Activated B cell treated with CpG ODN at 0.5 μM for 24 hours (primary cell): ENCODE measurements at places on chromosomes 11 and 22.

- DNase-seq, result no peak
These were observed 28.2 kb downstream of the LRRC10B start for GRCh38 chr11:61536676-61537270.

GRCh38 chr22:24583221-24584165, 9.4 kb downstream of the LRRC75B start:
- DNase-seq, result no peak

GRCh38 chr11:124440608-124441007, 4.9 kb downstream of the OR8B8 start:
- no peak for DNase-seq

DNA sequence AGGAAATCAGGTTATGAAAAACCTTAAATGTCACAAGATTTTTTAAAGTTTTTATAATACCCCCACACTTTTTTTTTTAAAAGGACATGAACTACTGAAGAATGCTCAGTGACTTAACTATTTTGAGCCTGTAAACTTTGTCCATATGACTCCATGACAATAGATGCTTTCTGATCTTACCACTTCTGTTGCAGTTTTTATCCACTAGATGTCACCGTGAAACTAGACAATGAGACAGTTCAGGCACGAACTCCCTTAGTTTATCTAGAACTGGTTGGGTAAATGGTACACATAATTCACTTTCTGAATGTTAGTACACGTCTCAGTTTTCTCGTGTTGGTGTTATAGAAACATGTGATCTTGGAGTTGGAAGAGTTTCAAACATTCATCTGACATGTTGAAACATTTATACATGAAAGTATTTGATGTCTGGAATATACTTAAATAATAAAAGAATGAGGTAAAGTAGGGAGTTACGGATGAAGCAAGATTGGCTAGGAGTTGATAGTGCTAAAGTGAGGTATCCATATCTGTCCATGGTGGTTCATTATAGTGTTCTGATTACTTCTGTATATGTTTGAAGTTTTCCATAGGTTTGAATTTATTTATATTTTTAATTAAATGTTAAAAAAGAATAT, 8.1 kb downstream of the CCDC15 start:
- no peak for DNase-seq

DNA sequence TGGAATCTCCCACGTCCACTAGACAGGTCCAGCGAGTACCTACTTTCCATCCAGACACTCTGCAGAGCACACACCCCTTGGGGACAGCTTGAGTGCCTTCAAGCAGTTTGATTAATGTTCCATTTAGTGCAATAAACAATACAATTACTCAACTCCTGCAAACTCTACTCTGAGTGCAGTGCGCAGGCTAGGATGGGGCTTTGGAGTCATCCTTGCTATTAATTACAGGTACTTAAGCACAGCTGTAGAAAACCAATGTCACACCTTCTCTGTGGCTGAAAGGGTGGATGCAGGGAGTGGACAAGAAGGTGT, 82.6 kb downstream of the MN1 start:
- no peak for DNase-seq

DNA sequence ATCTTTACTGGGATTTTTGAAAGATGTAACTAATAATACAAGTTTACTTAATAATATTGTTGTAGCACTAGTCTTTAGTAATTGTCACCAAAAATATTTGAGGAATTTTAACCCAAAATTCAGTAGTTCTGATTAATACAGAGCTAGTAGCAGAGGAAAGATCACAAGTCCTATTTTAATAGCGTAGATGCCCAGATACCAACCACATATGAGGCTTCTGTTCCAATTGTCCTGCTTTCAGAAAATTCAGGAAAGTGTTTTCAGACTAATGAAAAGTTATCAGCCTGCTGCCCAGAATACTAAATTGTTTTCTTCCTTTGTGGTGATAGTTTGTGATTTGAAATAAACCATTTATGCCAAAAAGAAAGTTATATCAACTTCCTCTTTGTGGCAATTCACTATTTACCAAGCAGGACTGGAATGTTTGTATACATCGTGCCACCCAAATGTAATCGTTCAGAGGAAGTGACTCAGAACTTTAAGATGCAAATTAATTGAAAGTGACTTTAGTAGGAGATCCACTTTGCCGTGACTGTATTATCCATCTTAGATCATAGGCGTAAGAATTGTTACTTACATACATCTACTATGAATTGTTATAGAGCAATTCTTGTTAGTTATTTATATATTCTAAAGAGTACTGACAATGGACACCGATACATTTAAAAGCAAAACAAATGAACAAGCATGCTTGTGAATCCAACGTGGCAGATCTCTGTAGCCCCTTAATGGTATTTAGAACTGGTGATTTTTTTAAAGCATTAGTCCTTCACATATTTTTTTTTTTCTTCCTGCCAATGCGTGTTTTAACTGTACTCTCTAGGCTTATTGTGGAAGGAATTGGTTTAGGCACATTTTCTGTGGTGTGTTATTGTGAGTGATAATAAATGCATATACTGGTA, 231.0 kb downstream of the DDX10 start:
- no peak for DNase-seq

DNA sequence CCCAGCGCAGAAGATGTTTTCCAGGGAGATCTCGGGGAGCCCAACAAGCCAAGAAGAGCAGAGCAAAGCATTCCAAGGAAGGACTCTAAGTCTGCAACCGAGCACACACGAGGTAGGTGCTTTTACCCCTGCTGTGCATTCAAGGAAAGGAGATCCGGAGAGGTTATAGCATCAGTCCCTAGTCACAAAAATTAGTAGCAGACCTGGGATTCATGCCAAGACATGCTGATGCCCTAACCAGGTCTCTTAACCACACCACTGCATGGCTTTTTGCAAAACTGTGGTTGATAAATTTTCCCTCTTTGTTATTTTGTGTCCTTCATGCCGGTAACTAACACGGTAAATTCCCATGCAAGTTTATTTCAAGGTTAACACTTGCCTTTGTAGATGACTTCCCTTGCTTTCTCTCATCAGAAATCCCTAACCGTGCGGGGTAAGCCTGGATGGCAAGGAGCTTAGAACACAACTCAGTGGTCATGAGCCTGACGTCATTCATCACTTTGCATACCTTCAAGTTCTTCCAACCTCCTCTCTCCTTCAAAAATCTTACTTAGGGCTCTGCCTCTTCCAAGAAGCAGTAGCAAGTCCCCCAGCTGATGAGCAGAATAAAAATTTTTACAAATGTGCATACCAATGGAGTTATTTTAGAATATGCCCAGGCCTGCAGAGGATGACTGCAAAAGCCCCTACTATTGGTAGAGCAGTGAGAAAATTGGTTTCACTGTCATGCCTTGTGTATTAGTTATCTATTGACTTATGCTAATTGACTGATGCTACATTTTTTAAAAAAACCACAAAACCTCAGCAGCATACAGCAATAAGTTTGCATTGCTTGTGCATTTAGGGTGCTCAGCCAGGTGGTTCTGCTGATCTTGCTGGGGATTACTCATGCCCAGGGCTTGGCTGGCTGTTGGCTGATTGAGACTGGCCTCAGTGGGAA, 465.1 kb downstream of the MN1 start:
- no peak for DNase-seq

DNA sequence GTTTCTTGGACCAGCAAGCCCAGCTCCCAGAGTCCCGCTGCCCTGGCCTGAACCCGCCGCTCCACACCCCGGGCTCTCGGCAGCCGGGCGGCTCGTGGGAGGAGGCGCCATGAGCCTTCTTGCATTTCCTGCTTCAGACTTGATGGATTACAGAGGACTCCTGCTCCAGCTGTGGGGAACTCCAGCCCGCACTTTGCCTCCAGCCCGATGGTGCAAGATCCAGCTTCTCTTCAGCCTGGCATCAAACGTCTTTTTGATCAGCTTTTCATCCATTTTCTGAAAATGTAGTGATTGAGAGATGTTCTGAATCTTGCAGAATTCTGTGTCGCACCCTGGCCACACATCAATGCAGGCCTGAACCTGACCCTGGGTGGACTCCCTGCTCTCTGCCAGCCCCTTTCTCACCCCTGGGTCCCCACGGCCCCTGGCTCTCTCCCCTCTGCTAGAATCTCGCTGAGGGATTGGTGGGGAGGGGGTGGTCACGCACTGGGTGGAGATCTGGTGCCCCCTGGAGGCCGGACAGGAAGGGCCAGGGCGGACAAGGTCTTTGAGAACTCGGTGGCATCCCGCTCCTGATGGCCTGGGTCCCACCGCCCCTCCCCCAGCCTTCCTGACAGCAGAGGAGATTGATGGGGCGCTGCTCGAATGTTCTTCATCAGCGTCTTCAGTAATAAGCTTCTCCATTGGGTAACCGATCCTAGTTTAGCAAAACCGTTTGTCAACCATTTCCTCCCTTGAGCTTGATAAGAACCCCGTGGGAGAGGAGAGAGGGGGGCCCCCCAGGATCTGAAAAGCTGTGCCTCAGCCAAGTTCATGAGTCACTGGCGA, 12.1 kb upstream of the NFAM1 start:
- DNase-seq, result peak; percentile 58

- DNase-seq, result no peak
These were observed 3.0 kb downstream of the KCNJ11 start for GRCh38 chr11:17385492-17385891.

DNA sequence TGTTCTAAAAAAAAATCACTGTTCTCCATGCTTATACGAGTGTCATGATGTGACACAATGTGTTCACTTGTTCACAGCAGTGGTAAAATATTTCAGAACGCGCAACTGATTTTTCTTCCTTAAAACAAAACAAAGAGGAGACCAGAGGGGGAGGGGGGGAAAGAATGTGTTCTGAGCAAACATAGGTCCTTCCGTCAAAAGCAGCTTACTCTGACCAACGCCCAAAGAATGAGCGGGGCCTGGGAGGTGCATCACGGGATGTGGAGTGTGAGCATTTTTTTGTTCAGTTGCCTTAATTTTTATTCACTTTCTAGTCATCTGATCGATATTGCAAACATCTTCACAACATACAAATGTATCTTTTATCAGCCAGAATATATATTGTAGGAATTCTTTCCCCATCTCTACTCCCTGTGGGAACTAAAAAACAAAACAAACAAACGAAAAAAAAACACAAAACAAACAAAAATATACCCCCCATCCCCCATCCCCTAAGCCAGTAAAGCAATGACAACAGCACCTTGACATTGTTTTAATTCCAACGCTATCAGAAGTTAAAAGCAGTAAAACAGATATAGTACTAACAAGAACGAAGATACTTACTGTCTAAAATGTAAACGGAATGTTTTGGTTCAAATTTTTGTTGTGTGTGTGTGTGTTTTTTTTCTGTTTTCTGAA, 43.3 kb downstream of the BDNF start:
- no peak for DNase-seq

GRCh38 chr11:17400048-17400775, 11.8 kb upstream of the KCNJ11 start:
- no peak for DNase-seq

DNA sequence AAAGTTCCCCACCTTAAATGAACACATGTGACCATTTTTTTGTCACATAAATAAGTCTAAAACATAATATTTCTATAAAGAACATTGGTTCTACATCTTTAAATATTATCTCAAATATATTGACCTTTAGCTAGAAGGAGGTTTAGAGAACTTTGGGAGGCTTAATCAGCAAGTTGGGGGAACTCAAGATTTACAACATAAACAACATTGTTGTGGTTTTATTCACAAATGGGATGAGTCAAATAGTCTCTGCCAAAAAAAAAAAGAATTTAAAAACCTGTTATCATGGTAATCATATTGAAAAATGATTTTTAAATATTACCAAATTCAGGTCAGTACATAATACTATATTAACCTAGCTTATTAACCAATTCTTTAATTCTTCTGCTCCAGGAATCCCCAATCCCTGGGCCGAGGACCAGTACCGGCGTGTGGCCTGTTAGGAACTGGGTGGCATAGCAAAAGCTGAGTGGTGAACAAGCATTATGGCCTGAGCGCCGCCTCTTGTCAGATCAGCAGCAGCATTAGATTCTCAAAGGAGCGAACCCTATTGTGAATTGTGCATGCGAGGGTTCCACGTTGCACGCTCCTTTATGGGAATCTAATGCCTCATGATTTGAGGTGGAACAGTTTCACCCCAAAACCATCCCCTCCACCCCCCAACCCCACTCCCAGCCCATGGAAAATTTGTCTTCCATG, 98.2 kb downstream of the RDX start:
- DNase-seq, result no peak

GRCh38 chr22:38305471-38306448, 11.5 kb downstream of the CSNK1E start:
- DNase-seq, result peak; percentile 44

GRCh38 chr11:69094111-69094914, 45.6 kb downstream of the TPCN2 start:
- DNase-seq, result no peak

GRCh38 chr11:18193010-18193409, 20.4 kb downstream of the MRGPRX4 start:
- DNase-seq, result no peak

DNA sequence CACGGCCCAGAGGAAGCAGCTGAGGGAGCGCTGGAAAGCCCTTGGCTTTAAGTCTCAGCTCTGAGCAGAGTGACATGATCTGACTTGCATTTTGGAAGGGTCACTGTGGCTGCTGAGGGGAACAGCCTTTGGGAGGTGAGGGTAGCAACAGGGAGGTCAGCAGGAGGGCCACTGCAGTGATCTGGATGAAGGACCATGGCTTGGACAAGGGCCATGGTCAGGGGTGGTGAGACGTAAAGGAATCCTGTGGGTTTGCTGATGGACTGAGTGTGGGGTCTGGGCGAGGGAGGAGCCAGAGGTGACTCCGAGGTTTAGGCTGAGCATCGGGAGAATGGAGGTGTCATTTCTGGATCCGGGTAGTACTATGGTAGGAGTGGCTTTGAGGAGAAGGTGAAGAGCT, 33.3 kb downstream of the SGSM3 start:
- DNase-seq, result no peak
